H4 (cell line): ENCODE measurements at places on chromosomes 2 and 18. TPM values are rescaled to one million over a fixed set of nuclear protein-coding genes. Genes with fewer than 3 reads are reported as not detected.

DNA sequence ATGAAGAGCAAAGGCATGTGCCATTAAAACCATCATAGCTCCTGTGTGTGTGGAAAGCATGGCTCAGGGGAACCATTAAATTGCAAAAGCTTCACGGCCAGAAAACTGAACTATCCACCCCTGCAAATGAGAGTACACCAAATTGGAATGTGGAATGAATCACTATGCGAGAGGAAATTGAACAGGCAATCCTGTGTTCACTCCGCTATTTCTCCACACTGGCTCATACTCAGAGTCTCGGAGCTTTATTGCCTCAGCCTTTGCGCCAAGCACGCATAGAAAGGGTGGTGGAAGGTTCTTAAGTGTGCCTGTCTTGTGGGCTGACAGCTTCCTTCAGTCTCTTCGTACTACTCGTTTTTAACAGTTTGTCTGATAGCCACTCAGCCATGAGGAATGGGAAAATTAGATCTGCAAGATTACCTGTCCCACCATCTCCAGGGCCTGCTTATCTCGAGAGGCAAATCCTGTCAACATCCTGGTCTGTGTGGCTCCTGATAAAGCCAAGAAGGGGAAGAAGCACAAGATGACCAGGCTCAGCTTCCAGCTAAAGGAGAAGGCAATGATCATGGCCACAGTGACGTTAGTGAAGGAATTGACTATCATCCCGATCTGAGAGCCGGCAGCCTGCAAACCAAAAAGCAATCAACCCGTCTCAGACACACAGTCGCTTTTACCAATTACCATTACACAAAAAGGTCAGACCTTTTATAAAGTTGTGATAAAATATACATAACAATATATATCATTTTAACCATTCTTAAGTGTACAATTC lies 34.9 kb downstream of the G6PC2 start:
- no peak for DNase-seq

- no peak for DNase-seq
Measured at GRCh38 chr18:51078026-51078425, 48.0 kb downstream of the SMAD4 start.

GRCh38 chr2:108916796-108917421 lies 72.1 kb downstream of the EDAR start:
- no peak for DNase-seq

GRCh38 chr2:67564626-67565025 lies 167.5 kb downstream of the ETAA1 start:
- no peak for DNase-seq

DNA sequence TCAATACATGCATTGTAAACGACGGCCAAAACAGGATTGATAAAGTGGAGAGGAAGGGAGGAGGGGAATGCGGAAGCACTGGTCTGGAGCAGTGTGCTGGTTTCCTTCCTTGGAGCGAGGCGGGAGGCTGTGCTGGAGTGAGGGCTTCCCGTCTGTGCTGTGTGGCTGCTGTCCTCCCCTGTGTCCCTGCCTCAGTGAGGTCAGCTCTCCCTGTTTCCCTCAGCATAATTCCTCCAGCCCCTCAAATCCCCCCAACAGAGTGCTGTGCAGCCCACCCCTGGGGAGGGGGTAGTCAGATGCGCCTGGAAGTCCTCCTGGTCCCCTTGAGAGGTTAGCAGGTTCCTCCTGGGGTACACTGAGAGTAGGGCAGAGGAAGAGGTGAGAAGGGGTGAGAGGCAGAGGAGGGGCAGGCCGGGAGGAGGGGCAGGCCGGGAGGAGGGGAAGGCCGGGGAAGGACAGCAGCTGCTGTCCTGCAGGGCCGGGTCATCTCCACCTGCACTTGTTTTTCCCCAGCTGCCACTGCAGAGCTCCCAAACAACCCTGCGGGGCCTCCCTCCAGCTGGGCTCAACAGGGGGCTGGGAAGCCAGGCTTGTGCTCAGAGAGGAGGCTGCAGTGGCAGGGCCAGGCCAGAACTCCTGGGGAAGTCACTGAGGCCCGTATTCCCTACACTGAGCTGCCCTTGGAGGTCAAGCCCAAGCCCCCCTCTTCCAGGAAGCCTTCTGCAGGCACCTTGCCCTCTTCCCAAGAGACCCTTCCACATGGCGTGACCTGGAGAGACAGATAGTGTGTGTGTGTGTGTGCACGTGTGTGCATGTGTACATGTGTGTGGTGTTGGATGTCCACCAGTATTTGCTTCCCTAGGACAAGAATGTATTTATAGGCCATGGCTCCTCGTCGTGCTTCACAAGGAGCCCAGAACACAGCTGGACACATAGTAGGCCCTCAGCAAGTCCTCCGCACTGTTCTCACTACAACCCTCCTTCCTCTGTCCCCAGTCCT lies 13.2 kb upstream of the ATP6V1B1 start:
- no peak for DNase-seq

- peak; percentile 50 for DNase-seq
Measured at GRCh38 chr2:149040451-149040850, 2.0 kb downstream of the LYPD6B start.

DNA sequence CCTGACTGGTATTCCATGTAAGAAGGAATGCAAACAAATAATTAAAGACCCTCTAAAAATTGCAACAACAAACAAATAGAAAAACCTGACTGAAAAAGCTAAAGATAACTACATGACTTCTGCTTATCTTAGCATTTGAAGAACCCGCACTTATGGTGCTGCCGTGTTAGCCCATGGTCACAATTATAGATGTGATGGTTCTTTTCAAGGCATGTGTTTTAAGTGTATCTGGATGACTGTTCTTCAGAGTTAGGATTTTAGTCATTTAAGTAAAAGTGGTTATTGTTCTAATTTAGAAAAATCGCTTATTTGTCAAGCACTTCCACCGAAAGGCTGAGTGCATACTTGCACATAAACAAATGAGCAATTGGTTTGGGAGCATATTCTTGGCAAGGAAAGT lies 77.3 kb downstream of the CPS1 start:
- no peak for DNase-seq

GRCh38 chr2:192416060-192416459 lies 221.3 kb upstream of the TMEFF2 start:
- no peak for DNase-seq

DNA sequence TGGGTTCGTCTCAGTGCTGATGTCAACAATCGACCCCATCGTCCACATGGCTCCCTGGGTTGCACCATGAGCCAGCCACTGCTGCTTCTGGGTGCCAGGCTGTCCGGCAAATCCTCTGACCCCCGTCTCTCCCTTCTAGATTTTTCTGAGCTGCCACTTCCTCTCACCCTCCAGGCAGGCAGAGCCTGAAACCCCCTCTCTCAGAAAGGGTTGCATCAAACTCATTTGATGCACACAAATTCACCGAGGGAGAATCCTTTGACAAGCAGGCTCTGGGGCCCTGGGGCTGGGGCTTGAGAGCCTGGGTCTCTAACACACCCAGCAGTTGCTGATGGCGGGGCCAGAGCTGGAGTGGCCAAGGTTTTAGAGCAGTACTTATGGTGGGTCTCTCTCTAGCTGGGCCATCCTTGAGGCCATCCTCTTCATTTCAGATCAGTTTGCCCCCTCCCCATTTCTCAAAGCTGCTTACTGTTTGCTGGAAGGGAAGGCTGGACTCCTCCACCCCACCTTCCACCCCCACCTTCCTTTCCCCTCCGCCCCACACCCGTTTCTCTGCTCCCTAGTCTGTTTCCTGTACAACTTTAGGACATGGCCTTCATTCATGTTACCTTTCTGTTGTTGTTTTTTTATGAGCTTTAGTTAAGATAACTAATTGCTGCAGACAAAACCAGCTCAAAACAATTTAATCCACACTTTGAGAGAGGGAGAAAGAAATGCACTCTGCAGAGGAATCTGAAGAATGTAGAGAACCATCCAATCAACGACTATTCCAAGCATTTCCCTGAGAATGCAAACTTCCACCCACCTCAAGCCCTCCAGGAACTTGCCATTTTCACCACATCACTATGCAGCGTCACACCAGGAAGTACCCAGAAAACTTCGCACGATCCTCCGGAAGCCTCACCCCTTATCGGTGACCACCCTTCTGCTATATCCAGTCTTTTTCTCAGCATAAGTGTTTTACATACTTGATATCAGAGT lies 69.5 kb downstream of the ARL4C start:
- peak; percentile 64 for DNase-seq

DNA sequence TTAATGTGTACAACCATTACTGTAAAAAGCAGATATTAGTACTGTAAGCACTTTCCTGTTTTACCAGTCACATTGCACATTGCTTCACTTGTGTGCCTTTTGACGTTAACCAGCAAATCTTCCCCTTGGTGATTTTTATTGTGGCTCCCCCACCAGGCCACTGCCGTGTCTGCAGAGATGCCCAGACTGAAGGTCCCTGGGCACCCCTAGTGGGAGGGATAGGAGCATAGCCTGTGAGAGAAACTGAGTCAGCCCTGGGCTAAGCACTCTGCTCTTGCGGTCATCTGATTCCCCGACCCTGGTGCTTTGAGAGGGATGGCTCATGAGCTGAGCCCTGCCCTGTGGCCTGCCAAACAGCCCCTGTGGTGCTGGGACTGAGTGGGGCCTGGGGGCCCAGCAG lies 73.4 kb downstream of the INPP4A start:
- no peak for DNase-seq

The FNDC4 gene
- total RNA-seq = 0.16 and 0.29 TPM in 2 replicates

The IL36G gene
- total RNA-seq = not detected in 2 replicates

The REG3A gene
- total RNA-seq = not detected in 2 replicates

The SERPINB13 gene
- total RNA-seq = not detected in 2 replicates

The MARCHF4 gene
- 0.15 and 0.29 TPM in 2 replicates for total RNA-seq

The RGPD5 gene
- 0.97 and 3.7 TPM in 2 replicates for total RNA-seq

The LDLRAD4 gene
- 5.5 and 6.9 TPM in 2 replicates for total RNA-seq
